Tibial nerve (tissue), 4 donors: ENCODE measurements at places on chromosomes 2 and 18. TPM values are rescaled to one million over a fixed set of nuclear protein-coding genes. Genes with fewer than 3 reads are reported as not detected.

MOCOS gene
- total RNA-seq, result 9.6 TPM

ALPI gene
- not detected for total RNA-seq

MYO7B gene
- 0.30 TPM for total RNA-seq

OBSL1 gene
- total RNA-seq, result 85.0 TPM

DNA sequence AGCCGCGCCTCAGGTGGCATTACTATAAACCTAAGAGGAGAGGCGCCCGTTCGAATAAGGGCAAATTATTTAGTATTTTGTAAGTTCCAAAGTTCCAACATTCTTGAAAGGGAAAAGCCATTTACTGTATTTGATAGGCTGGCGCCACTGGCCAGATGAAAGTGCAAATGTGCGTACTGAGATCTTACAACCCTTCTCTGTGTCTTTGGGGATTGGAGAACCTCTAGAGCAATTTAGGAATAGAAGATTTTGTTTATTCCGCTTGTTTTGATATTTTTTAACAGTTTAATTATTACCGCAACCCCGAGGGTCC is 467 bp upstream of the WDR35 start:
- DNase-seq, result no peak

DNA sequence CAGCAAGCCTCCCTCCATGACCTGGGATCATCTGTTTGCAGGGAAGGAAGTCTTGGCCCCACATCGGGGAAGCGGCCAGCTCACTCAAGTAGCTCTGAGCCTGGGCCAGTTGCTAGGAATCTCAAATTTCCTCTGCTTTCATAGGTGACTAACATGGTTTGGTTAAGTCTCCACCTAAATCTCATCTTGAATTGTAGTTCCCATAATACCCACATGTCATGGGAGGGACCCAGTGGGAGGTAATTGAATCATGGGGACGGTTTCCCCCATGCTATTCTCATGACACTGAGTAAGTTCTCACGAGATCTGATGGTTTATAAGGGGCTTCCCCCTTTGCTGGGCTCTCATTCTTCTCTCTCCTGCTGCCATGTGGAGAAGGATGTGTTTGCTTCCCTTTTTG is 75.2 kb downstream of the LBH start:
- no peak for DNase-seq

DNA sequence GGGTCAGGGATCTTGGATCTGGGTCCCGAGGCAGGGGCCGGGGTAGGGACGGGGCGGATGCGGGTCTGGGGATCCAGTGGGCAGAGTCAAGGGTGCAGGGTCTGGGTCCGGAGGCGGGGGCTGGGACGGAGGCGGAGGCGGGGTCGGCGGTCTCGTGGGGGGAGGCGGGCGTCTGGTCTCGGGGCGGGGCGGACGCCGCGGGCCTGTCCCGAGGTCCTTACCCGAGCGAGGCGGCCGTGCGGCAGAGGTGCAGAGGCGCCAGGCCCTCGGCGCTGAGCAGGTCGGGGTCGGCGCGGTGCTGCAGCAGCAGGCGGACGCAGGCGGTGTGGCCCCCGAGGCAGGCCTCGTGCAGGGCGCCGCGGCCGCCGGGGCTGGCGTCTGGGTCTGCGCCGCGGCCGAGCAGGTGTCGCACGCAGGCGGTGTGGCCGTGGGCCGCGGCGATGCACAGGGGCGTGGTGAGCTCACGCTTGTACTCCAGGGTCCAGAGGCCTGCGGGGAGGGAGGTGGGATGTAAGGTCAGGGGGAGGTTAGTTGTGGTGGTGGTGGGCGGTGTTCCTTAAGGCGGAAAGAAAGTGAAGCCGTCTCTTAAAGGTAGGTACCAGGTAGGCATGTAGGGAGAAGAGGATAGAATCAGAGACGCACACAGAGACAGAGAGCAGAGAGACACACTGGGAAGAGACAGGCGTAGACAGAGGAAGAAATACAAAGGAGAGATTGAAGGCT is 26.6 kb downstream of the ASB18 start:
- DNase-seq, result no peak

- peak; percentile 18 for DNase-seq
These were observed 412 bp downstream of the GPD2 start for GRCh38 chr2:156436497-156437085.

GRCh38 chr2:158130832-158131473 is 29.3 kb downstream of the UPP2 start:
- DNase-seq, result no peak

- DNase-seq, result no peak
These were observed 143.4 kb downstream of the CAPN13 start for GRCh38 chr2:30663806-30664205.

- no peak for DNase-seq
These were observed 24.8 kb upstream of the ZFP36L2 start for GRCh38 chr2:43251171-43251731.

- no peak for DNase-seq
These were observed 6.3 kb upstream of the KCNK3 start for GRCh38 chr2:26685989-26686839.

DNA sequence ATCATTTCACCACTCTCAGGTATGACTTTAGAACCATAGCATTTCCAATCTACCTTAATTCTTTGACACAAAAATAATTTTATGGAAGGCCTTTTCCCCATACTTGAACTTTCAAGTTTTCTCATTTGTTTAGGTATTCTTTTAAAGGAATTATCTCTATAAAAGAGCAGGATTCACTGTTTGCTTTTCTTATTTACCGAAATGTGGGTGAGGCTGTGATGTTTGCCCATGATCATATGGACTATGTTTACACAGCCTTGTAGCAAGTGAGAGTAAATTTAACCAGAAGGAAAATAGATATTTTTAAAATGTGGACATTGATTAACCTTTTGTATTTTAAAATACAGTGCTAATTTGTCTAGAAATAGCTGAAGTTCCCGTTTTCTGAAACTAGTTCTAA is 26.3 kb downstream of the CAB39 start:
- no peak for DNase-seq

DNA sequence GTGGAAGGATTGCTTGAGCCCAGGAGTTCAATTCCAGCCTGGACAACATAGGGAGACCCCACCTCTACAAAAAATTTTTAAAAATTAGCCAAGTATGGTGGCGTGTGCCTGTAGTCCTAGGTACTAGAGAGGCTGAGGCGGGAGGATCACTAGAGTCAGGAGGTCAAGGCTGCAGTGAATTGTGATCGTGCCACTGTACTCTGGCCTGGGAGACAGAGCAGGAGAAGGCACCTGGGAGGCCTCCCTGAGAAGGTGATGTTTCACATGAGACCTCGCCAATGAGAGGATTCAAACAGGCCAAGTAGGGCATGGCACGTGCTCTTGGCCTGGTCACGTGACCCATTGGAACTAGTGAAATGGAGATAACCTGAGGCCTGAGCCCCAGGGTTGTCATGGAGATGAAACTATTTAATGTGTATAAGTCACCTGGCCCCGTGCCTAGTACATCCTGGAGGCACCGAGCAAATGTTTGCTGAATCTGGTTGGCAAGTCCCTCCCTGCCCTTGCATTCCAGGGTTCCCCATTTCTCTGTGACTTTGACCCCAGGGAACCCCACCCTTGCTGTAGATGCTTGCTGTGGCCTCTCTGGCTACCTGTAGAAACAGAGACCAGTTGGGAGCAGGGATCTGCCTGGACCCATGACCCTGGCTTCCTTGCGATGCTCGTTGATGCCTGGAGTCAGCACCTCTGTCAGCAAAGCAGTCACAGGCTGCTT is 26.1 kb upstream of the ROCK2 start:
- DNase-seq, result no peak

DNA sequence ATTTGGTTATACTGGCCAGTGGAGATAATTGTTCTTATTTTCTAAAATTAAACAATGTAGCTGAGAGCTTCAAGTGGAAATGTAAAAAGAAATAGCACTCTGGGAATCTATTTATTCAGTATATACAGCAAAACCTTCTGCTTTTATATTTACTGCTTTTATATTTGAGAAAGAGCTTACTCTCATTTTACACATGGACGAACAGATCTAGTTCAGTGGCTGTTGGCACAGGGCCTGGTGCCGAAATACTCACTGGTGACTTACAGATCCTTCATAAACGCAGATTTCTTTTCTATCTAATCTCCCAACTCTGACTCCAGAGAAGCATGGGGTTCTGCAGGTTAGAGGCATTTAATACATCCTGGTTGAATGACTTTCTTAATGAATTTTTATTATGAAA is 266.2 kb downstream of the ASXL3 start:
- no peak for DNase-seq

GRCh38 chr2:121530212-121530705 is 421 bp upstream of the RNU4ATAC start:
- peak; percentile 66 for DNase-seq
